Activated CD8-positive, alpha-beta memory T cell treated with anti-CD3 and anti-CD28 coated beads for 1 hour (primary cell): ENCODE measurements at places on chromosomes 1 and 21.

DNA sequence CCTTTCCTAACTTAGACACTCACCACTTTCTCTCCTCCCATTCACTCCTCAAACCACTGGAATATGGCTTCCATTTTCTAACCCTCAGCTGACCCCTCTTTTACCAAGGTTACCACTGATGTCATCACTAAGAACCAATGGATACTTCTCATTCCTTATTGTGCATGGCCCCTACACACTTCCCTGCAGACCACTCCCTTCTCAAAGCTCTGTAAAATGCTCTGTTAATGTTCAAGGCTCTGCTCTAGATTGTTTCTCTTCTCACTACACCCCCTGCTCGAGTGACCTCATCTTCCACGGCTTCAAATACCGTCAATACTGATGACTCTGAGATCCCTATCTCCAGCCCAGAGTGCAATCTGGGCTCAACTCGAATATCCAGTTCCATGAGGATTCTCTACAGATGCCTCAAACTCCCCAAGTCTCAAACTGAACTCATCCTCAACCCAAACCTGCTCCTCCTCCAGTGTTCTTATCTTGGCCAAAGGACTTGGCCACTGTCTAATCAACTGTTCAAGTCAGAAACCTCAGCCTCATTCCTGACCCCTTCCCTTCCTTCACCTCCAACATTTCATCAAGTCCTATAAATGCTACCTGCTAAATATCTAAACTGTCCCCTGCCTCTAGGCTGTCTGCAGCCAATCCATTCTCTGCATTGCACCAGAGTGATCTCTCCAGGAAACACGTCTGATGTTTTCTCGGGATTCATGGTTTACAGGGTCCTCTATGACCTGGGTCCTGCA is 41.3 kb upstream of the BMP8B start:
- no peak for DNase-seq

GRCh38 chr1:92346866-92347640 is 48.2 kb downstream of the RPAP2 start:
- no peak for DNase-seq

- no peak for DNase-seq
These were observed 30.1 kb upstream of the CSF3R start for GRCh38 chr1:36512842-36513241.

DNA sequence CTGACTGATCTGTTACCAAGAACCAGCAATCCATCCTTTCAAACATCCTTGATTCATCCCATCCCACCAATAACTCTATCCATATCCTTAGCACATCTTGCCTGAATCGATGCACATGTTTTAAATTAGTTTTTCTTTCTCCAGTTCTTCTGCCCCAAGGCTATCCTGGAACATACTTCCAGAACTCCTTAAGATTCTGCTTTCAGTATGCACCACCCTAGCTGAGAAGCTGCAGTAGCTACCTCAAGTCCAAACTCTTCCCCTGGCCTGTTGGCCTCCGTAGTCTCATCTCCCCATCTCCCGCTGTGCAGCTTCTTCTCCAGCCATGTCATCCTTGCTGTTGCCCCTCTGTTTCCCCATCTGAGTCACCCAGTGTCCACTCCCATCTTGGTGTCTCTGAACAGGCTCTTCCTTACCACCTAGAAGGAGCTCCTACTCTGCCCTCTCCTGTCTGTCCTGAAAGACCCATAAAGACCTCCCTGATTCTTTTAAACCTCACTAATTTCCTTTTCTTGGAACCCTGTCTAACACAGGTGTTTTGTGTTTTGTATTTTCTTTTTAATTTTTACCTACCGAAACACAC is 108.0 kb downstream of the SGIP1 start:
- no peak for DNase-seq

DNA sequence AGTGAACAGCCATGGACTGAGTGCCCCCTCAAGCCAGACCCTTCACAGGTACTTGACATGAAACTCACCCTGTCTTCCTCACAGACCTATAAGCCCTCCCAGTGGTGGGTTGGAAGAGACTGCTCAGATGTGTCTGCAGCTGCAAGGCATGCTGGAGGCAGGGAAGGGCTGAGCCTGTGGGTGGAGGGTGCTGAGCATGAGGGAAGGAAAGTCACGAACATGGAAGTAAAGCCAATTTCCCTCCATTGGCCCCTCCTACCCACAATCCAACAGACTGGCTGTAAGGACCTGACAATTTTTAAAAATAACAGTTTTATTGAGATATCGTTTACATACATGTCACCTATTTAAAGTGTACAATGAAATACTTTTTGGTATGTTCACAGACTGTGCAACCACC is 44.1 kb downstream of the RCSD1 start:
- DNase-seq, result no peak

DNA sequence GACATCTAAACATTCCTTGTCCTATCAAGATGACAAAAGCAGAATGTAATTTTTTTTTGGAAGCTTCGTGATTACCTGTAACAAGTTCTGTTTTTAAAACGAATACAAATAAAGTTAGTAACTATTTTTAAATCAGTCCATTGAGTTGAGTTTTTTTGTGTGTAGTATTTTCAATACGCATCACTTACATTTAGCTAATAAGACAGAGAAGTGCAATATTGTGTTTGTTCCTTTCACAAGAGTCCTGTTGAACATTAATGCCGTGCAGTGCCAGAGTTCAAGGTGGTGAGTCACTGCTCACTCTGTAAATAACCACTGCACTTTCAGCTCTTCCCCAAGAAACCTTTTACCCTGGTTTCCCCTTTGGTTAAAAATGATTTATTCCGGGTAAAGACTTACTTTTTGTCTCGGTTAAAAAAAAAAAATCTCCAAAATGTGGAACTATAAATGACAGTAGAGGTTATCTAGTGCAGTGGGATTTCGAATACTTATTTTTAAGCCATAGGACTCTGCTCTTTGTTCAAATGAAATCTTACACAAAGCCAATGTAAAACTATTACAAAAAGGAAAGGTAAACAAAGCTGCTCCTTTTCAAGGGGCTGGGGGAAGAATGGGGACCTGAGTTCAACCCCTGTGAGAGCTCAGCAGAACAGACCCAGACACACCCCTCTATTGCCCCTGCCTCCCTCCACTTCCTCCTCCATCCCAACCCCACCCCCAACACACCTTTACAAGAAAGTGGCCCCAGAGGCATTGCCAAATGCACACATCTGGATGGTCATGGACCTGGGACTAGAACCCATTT is 14.8 kb upstream of the NCMAP start:
- DNase-seq, result no peak

- no peak for DNase-seq
These were observed 1.6 kb downstream of the DRAXIN start for GRCh38 chr1:11693024-11693590.

GRCh38 chr1:170704256-170704655 is 40.3 kb downstream of the PRRX1 start:
- DNase-seq, result no peak
